ENCODE measurements at places on chromosomes 12 and 14.

- DNase-seq, result no peak
Observed at GRCh38 chr14:71996610-71997009, 64.4 kb downstream of the RGS6 start.

DNA sequence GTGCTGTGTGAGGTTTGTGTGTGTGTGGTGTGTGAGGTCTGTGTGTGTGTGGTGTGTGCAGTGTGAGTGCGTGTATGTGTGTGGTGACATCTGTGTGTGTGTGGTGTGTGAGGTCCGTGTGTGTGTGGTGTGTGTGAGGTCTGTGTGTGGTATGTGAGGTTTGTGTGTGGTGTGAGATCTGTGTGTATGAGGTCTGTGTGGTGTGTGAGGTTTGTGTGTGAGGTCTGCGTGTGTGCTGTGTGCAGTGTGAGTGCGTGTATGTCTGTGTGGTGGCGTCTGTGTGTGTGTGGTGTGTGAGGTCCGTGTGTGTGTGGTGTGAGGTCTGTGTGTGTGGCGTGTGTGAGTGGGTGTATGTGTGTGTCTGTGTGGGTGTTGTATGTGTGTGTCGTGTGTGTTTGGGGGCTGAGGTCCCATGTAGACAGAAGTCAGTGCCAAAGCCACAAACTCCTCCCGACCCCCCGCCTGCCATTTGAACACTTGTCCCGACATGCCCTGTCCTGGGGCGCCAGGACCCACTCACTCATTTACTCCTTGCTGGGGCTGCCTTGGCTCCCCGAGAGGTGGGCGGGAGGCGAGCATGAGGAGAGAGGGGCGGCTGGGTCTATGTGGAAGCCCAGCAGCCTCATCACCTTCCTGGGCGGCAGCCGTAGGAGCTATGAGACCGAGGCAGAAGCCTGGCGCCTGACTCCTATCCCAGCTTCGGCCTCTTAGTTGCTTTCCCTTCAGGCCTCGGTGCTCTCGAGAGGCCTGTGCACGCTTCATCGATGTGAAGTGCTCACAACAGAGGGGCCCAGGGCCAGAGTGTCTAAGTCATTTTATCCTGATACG is 20.5 kb downstream of the RILPL1 start:
- no peak for DNase-seq

- DNase-seq, result no peak
Observed at GRCh38 chr14:95323917-95324316, 4.2 kb upstream of the CLMN start.

- no peak for DNase-seq
Observed at GRCh38 chr14:102182190-102182589, 42.5 kb downstream of the WDR20 start.

DNA sequence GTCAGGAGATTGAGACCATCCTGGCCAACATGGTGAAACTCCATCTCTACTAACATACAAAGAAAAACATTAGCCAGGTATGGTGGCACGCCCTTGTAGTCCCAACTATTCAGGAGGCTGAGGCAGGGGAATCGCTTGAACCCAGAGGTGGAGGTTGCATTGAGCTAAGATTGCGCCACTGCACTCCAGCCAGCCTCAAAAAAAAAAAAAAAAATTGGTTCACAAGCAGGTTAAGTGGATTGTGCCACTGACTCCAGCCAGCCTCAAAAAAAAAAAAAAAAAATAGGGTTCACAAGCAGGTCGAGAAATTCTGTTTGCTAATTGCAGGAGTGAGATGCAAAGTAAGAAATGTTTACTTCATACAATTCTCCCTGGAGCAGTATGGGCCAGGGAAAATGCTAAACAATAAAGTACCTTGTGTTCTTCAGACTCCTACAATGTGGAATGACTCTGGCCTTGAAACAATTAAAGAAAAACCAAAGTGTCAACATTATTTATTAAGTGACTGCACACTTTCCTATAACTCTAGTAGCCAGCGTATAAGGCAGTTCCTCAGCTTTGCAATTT is 6.1 kb downstream of the EDDM3B start:
- DNase-seq, result no peak

GRCh38 chr14:67574156-67574555 is 25.9 kb downstream of the PIGH start:
- no peak for DNase-seq

DNA sequence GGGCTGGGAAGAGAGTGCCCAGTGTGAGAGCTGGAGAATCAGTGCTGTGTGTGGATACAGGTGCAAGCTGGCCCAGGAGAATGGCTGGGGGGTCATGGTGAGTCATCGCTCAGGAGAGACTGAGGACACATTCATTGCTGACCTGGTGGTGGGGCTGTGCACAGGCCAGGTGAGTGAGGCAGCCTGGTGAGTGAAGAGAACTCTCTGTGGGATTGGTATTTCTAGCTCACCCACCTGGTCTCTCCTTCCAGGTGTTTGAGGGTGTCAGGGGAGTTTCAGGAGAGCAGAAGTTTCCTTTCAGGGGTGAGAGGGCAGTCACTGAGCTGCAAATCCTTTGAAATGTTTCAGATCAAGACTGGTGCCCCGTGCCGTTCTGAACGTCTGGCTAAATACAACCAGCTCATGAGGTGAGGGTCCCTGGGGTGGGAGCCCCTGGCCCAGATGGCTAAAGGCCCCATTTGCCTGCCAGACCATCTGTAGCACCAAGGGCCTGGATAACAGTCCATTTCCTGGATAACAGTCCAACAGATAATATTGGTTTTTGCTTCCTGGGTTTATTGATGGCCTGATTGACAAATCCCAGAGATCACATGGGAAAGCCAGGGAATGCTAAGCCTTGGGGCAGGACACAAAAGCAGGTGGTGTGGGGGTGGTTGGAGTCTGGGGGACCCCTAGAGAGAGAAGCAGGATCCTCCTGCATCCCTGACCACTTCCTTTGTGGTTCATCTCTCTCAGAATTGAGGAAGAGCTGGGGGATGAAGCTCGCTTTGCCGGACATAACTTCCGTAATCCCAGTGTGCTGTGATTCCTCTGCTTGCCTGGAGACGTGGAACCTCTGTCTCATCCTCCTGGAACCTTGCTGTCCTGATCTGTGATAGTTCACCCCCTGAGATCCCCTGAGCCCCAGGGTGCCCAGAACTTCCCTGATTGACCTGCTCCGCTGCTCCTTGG is 5.5 kb upstream of the ATN1 start:
- peak; percentile 82 for DNase-seq

DNA sequence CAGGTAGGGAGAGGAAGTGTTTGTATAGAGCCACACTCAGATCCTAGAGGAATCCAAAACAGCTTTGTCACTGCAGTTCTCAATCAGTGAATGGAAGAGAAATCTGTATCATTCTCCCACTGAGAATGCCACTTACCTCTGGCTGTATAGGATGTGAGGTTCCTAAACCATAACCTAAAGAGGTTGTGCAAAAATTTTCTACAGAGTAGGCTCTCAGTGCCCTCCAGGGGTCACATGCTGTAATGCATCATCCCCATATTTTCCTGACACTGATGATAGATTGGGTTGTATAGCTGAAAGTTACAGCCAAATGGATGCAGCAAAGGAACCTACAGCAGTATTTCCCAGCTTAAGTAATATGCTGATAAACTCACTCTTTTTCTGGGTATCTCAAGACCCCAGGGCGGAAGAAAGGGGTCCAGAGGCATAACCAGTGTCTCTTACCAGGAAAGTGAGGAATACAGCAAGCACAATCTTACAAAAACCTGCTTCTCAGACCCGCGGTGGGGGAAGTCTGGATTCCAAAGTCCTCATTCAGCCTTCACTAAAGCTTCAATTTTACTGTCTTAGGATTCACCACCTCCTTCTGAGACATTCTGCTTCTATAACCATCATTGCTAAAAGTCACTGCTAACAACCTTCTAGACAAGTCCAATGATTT is 3.8 kb downstream of the BCDIN3D start:
- peak; percentile 45 for DNase-seq

- no peak for DNase-seq
Observed at GRCh38 chr12:104583301-104583700, 126.6 kb downstream of the CHST11 start.

- DNase-seq, result no peak
Observed at GRCh38 chr12:95788637-95789036, 1.9 kb downstream of the NTN4 start.

DNA sequence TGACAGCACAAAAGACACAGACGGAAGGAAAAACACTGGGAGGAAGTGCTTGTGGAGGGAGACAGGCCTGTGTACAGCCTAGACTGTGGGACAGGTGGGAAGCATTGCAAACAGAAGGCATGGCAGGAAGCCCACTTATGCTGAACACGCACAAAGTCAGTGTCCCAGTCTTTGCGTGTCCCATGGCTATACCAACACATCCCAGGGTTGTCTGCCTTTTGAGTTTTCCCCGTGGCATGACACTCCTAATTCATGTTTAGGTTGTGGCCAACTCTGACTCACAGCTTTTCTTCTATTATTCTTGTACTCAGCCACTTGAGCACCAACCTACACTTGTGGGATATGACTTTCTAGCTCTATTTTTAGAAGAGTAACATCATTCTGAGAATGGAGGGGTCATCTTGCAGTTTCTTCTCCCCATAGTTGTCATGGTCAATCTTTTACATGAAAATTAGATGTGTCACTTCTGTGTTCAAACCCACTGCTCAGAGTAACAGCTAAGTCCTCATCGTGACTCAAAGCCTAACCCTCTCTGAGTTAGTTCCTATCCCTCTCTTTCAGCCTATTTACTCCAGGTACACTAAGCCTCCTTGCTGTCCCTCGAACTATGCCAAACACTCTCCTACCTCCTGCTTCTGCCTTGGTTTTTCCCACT is 27.5 kb upstream of the JPH4 start:
- DNase-seq, result no peak

- no peak for DNase-seq
Observed at GRCh38 chr12:42482041-42482747, 107.4 kb downstream of the PRICKLE1 start.

DNA sequence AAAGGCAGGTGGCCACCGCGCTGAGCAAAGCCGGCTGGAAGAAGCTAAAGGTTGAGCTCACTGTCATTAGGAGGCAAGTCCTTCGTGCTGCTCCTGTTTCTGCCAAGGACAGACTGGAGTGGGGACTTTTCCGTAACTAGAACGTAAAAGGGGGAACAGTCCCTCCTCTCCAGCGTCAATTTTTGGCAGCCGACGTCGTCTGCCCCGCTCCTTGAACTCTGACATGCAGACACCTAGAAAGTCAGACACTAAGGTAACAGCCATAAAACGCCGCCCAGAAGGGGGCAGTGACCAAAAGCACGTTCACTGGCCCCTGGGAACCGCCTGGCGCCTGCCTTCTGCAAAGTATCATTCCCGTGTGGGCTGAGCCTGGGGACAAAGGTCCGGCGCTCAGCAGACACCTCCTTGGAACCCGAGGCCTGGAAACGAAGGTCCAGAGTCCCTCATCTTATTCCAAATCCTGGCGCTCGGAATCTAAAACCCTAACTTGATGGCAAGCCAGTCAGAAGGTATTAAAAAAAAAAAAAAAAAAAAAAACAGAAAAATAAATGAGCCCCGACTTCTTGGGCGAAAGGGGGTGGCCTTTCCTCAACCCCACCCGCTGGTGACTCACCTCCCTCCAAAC is 1.1 kb upstream of the LRP1 start:
- DNase-seq, result peak; percentile 36

- DNase-seq, result no peak
Observed at GRCh38 chr12:103799857-103800771, 40.9 kb downstream of the NT5DC3 start.

GRCh38 chr14:38646391-38646790 is 390.5 kb upstream of the CLEC14A start:
- DNase-seq, result no peak

- DNase-seq, result no peak
Observed at GRCh38 chr14:51668870-51669269, 17.2 kb downstream of the FRMD6 start.

DNA sequence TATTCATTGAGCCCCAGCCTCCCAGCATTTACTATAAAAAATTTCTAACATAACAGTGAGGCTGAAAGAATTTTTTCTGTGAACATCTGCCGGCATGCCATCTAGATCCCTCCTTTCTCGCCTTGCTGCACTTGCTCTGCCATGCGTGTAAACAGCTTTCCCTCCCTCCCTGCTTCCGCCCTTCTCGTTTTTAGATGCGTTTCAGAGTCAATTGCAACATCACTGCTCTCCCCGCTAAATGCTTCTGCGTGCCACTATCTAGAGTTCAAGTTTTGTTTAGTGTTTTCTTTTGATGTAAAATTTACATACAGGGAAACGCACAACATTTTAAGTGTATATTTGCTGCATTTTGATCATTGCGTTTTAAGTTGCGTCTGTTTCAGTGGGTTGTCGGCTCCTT is 83.6 kb downstream of the CCDC92 start:
- no peak for DNase-seq

DNA sequence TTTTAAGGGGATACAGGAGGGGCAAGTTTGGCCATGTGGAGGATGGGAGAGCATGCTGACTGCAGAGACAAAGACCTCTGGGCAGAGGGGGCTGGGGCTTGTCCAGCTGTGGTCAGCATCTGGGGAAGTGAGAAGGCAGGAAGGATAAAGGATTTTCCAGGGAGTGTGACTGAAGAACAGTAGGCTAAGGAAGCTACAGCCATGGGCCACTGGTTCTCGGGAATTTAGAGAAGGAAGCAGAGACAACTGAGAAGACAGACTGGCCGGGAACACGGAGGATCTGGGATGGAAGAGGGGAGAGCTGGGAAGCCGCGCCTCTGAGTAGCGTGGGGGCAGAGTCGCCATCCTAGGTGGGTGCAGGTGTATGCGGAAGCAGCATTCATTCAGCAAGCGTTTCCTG is 7.0 kb upstream of the PGAM5 start:
- DNase-seq, result no peak

- DNase-seq, result no peak
Observed at GRCh38 chr12:1102115-1102514, 111.1 kb downstream of the ERC1 start.

DNA sequence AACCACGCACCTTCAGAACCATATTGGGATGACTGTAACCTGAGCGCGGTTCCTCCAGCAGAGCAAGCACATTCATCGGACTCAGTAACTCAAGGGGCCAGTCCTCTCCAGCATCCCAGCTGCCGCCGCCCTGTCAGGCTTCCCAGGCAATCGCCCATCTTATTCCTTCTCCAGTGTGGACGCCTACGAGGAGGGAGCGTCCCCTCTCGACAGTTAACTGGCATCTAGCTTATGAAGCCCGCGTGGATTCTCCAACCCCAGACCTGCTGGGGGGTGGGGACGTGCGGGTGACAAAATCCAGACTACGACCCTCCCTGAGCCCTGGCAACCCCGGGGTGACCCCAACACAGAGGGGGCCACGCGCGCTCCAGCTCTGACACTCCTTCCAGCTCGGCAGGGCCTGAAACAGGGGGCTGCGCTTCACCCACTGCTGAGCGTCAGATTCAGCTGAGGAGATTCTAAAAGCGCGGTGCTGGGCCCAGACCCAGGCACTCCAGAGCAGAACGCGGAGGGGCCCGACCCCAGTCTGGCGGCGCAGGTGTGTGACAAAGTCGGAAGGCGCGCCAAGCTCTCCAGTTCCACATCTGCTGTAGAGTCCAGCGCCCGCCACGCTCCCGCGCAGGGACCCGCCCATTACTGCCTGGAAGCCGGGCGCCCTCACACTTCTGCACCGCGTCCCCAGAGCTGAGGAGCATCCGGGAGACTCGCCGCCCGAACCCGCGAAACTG is 43.9 kb upstream of the ESR2 start:
- DNase-seq, result peak; percentile 5

GRCh38 chr12:102067574-102068258 is 5.9 kb upstream of the WASHC3 start:
- DNase-seq, result no peak

All from germinal center (tissue), 1 donor.